ENCODE measurements at places on chromosomes 5 and 9. TPM values are rescaled to one million over a fixed set of nuclear protein-coding genes. Genes with fewer than 3 reads are reported as not detected.

Gene TAF11L10
- not detected for total RNA-seq

Gene FAM219A
- total RNA-seq: 8.2 TPM

Gene GPX3
- 1.2 TPM for total RNA-seq

Gene MYOT
- 0.08 TPM for total RNA-seq

Gene CYLC2
- not detected for total RNA-seq

Gene ADAMTS2
- not detected for total RNA-seq

Gene PIP5K1B
- total RNA-seq: 5.0 TPM

Gene TEX48
- not detected for total RNA-seq

Gene SPINK7
- not detected for total RNA-seq

Gene ARID3C
- 0.26 TPM for total RNA-seq

Gene KCNMB1
- not detected for total RNA-seq

Gene MARVELD2
- total RNA-seq: not detected

Gene CD274
- total RNA-seq: 3.4 TPM

GRCh38 chr9:71515107-71515506, 253.2 kb downstream of the CEMIP2 start:
- DNase-seq: no peak

DNA sequence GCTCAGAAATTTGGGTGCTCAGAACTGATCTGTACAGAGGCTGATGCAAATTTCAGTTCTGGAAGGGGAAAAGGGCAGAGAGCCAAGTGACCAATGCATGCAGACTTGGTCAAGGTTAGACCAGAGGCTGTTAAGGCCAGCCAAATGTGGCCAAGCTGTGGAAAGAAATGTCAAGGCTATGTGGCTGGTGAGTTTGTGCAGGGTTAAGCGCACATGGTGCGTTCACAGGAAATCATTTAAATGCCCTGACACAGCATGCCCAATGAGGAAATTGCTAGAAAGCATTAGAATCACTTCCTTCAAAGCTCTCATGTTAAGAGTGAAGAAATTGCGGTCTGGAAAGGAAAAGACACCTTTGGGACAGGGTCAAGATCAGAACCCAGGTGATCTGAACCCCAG, 58.0 kb downstream of the PTPN3 start:
- DNase-seq: no peak

- no peak for DNase-seq
These were observed 2.9 kb upstream of the TLX3 start for GRCh38 chr5:171306166-171306565.

DNA sequence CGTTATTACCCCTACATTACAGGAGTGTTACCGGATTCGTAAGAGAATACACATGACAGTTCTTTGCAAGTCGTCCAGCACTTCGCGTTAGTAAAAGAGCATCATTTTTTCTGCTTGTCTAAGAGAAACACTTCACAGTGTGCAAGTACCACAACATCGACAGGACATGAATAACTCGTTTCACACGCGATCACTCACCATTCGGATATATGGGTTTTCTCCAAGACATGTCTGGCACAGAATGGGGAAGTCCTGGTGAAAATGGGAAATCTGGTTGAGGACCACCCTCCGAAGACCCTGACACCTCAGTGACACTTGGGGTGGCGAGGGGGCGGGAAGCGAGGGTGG, 642 bp downstream of the RBM22 start:
- no peak for DNase-seq

GRCh38 chr9:99977033-99977792, 70.8 kb downstream of the STX17 start:
- no peak for DNase-seq

DNA sequence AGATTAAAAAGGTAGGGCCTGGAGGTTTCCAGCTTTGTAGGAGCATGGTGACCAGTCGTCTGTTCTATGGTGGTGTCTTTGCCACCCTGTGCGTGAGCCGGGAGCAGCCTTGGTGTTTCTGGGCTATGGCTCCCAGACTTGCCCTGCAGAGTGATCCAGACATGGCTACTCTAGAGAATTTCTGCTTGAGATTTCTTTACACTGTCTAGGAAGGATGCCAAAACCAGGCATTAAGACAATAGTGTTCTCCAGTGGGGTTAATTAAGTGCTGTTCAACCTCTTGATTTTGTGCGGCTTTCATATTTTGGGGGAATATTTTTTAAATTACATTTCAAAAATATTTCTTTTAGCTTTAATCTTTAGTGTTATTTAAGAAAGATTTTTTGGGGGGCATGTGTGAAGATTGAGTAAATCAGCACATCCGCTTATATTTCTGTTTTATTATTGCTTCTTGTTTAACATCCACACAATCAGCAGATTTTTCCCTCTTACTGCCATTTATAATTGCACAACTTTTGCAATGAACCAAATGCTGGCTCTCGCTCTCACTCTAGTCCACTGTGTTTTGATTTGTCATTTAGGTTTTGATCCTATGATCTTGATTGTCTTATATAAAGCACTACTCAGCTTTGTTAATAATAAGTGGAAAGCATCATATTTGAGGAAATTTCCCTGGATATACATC, 110.5 kb downstream of the RASGRF2 start:
- no peak for DNase-seq

DNA sequence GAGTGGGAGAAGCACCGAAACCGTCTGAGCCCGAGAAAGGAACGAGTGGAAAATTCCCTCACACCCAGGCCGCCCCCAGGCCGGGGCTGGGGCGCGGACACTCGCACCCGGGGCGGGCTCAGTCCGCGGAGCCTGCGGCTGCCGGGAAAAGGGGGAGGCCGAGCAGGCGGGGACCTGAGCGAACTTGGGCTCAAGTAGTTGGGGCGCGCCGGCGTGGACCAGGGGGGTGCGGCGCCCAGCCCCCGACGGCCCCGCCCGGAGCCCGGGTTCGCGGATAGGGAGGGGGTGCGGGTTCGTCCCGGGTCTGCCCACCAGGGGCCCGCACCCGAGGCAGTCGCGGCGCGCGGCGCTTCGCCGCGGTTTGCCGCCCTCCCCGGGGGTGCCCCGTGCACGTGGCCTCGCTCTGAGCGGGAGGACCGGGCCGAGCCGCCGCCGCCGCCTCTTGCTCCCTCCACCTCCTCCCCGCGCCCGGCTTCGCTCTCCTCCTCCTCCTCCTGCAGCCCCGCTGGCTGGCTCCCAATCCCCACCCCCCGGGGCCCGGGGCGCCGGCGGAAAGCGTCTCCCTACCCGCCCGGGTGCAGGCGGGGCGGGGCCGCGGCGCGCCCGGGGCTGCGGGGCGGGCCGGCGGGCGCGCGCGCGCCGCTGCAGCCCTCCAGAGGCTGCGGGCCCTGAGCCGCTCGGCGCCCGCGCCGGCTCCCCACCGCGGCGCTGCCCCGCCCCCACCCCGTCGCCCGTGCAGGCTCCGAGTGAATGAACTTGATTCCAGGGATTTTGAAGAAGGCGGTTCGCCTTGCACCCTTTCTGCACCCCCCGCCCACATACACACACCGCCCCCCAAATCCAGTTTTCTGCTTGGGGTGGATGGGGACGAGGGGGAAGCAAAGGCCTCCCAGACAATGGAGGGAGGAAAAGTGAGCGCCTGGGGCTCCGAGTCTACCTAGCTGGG, 1.3 kb upstream of the NFIB start:
- DNase-seq: peak; percentile 75

- no peak for DNase-seq
These were observed 251.9 kb downstream of the EBF1 start for GRCh38 chr5:158847772-158848171.

- no peak for DNase-seq
These were observed 25.4 kb downstream of the HRH2 start for GRCh38 chr5:175683231-175683630.

DNA sequence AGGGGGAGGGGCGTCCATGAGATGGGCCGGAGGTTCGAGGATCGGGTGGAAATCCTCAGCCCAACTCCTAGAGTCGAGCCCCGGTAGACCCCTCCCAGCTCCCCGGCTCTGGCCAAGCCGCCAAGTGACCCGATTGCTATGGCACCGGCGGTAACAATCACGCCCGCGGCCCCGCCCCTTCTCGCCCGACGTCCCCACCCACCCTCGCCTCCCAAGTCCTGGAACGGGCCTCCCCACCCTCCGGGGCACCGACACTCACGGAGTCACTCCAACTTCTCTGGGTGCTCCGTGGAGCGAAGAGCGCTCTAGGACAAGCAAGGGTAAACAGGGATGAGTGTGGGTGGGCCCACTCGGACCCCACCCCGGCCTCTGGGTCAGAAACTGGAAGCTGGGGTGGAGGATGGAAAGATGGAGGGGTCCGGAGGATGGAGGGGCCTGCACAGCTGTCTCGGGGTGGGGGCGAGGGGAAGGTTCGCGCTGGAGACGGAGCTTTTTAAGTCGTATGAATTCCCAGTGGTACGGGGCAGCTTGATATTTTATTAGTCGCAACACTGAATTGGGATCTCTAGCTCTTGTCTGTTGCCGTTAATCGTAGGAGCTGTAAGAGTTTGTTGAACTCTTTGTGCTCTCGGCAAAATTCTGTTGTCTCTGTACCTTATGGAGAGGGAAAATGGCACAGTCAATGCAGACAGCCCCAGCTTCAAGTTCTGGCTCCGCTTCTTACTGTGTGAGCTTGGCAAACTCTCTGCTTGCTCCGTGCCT, at the start of gene SPACA9:
SPACA9 (plus strand) TSS at position 204 of the 762 bp plus-strand sequence. CDS start 5,050 bp downstream, outside the sequence.
- peak; percentile 46 for DNase-seq

DNA sequence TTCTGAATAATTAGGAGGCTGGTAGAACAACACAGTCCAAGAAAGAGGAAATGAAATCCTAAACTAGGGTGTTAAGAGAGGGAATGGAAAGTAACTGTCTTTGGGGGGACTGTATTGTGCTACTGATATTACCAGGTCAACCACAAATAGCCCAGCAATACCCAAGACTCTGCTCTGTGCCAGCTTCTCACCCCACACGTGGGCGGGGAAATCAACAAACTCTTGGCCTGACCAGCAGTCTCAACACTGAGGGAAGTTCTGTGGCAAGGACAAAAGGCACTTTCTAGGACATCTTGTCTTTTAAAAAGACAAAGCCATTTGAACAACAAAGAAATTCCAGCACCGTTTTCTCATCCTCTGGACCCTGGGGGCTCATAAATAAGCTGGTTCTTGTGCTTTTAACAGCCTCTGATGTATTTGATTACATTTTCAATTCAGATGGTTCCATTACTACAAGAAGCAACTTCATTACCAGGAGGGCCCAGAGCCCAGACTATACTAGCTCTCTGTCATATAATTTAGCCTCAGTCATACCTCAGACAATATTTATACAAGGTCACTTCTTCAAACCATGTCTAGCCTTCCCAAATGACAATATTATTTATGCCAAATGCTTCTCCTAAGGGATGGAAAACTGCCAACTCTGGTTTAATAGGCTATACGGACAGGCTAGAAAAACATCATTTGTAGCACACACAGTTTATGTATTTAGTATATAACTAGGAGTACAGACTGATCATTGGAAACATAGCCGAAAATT, 297.8 kb downstream of the CWC27 start:
- no peak for DNase-seq

GRCh38 chr5:136230176-136230575, 37.2 kb upstream of the SMIM32 start:
- DNase-seq: no peak

DNA sequence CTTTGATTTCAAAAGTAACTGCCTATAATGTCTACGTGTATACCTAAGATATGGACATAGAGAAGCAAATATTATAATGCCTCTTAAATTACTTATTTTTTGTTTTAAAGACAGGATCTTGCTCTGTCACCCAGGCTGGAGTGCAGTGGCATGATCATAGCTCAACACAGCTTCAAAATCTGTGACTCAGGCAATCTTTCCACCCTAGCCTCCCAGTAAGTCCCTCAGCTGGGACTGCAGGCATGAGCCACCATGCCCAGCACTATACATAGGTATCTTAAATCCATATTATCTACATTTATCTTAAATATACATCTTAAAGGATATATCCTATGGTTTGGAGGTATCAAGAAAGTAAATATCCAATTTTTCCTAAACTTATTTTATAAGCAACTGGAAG, 261.2 kb downstream of the ARL15 start:
- DNase-seq: no peak

DNA sequence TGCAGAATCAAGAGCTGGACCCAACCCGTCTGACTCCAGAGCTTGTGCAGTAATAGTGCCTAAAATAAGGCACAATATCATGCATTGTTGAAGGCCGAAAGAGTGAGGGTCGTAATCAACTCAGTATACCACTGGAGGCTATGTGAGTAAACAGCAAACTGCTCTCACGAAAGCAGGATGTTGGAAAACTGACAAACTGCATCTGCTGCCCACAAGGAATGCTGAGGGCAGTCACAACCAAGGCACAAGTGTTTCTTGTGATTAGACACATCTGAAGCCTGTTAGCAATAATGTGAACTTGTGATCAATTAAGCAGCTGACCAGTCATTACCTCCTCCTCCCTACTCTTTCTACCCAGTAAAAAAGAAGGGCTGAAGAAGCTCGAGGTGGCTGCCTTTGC, 48.8 kb downstream of the TRPM3 start:
- DNase-seq: peak; percentile 97

GRCh38 chr5:169161022-169161680, 139.8 kb downstream of the SLIT3 start:
- peak; percentile 66 for DNase-seq

- DNase-seq: no peak
These were observed 2.0 kb downstream of the RNF44 start for GRCh38 chr5:176535101-176535663.

- DNase-seq: no peak
These were observed 376.9 kb upstream of the KCNN2 start for GRCh38 chr5:113984928-113985327.

- DNase-seq: no peak
These were observed 26.6 kb downstream of the CDHR2 start for GRCh38 chr5:176575488-176576422.

GRCh38 chr5:115459855-115460341, 84.7 kb downstream of the FEM1C start:
- DNase-seq: no peak

- no peak for DNase-seq
These were observed 15.5 kb downstream of the SLC22A4 start for GRCh38 chr5:132309679-132310078.

DNA sequence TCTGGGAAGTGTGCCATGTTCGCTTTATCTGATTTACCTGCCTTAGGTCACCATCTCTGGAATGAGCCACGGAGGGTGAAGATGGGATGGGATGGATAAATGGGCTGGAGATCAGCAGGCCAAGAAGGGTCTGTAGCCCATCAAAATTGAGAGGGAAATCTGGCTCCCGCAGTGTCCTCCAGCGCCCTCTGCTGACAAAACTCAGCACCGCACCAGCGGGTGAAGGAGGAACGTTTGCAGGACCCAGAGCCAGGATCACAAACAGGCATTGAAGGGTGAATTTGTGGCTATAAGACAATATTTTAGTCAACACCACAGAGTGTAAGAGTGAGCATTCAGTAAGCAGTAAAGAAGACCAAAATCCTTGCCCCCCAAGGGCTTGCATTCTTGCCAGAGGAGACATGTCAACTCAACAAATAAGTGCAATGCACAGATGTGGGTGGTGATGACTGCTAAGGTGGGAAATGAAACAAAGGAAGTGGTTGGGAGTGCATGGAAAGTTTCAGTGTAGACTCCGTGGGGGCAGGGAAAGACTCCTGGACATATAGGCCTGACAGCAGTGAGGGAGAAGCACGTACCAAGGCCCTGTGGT, 124.4 kb downstream of the TENT4A start:
- DNase-seq: peak; percentile 48

Measured in SK-MEL-5 (cell line).